ENCODE measurements at places on chromosomes 3 and 15.

- DNase-seq, result no peak
Measured at GRCh38 chr3:155745795-155746550, 1.1 kb upstream of the PLCH1 start.

GRCh38 chr3:23809294-23809693 lies 3.5 kb downstream of the UBE2E1 start:
- DNase-seq, result no peak

GRCh38 chr15:95097361-95097760 lies 866.0 kb downstream of the MCTP2 start:
- no peak for DNase-seq

GRCh38 chr3:13512451-13512850 lies 32.3 kb downstream of the HDAC11 start:
- DNase-seq, result no peak

- no peak for DNase-seq
Measured at GRCh38 chr3:154378311-154378710, 51.7 kb downstream of the GPR149 start.

- no peak for DNase-seq
Measured at GRCh38 chr3:31713816-31714215, 181.1 kb downstream of the STT3B start.

DNA sequence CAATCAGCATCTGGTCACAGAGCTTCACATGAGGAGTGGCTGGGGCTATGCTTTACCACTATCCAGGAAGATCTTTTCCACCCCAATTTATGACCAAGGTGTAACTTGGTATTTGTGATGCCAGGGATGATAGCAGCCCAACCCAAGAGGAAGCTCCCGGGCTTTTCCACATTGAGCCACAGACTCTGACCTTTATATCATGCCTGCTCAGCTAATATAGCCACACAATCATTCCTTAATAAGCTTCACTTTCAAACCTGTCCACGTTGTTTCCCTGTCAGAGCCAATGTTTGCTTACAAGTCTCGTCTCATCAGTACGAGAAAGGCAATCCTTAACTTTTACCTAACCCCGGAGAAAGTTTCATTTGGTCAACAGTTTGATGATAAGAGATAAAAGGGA lies 330.9 kb downstream of the SHQ1 start:
- no peak for DNase-seq

GRCh38 chr15:91857224-91857585 lies 3.7 kb downstream of the SLCO3A1 start:
- no peak for DNase-seq

DNA sequence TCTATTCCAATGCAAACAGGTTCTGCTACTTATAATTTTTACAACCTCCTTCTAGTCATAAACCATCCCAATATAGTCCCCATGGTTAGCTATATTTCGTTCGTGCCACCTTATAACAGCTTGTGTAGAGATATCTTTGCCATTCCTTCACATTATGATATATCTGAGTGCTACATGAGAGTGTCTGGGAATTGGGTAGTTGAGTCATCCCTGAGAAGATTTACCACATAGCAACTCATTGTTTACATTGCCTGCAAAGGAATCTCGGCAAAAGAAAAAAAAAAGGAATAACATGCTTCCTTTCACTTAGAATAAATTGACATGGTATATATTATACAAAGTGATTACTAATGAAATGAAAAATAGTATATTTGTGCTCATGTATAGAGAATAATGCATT lies 86.0 kb upstream of the VGLL3 start:
- no peak for DNase-seq

DNA sequence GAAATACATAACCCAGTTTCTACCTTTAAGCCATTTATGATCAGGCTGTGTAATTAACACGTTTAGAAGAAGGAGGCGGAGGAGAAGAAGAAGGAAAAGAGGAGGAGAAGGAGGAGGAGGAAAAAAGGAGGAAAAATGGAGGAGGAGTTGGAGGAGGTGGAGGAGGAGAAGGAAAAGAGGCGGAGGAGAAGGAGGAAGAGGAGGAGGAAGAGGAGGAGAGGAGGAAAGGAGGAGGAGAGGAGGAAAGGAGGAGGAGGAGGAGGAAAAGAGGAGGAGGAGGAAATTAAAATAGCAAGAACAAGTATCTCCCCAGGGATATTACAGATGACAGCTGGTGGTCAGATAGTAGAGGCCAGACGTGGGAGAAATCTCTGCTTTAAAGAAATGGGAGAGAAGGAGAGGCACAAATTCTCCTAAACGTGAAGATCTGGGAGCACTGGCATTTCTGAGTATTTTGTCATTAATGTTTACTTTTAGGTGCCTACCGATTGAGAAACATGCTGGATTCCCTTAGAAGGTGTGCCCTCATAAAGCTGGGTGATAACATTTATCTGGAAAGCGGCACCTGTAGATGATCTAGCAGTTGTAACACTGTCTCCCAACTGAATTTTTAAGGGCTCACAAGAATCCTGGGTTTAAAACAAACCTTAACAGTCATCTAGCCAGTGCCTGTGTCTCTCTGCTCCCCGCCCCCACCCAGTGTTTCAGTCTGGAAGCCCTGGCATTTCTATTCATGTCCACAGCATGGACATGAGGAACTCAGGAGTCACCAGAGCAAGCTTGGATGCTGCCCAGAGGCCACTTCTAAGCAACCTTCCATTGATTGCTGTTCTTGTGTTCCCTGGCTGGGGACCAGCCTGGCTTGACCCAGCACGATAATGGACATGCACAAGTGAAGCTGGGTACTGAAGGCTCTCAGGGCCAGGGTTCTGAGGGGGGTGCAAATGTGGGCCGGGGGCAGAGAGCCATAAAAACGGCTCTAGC lies 75.2 kb downstream of the CHRNA7 start:
- no peak for DNase-seq

DNA sequence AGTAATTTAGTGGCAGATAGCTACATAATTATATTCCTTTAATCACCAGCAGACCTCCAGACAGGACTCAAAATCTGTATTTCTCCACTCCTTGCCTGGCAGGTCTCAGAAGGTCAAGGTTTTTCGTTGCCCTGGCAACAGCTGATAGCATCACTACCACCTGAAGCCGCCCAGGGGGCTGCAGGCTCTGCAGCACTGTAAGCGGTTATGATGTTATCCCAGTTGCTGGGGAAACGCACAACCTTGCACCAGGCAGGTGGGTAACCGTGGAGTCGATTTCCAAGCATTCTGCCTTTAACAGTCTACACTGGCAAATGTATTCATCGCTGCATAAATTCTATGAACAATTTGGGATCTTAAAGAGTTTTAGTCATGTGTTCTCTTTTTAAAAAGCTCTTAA lies 756.3 kb downstream of the NTRK3 start:
- no peak for DNase-seq

DNA sequence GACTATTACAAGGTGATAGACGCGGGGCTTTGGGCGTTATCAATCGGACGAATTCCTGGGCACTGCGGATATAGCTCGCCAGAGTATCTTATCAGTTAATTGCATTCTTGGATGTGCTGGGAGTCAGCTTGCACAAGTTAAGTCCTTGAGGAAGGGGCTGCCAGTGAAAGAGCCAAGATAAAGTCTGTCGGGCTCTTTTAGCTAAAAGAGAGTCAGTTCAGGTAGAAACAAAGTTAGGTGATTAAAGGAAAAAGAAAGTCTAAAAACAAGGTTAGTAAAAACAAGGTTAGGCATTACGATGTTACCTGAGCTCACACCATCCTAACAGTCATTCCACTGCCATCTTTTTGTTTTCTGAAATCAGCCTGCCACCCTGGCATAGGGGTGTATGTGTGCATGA lies 6.1 kb upstream of the MCF2L2 start:
- DNase-seq, result no peak

GRCh38 chr3:29696311-29696710 lies 415.4 kb downstream of the RBMS3 start:
- no peak for DNase-seq

- no peak for DNase-seq
Measured at GRCh38 chr15:90895571-90896117, 7.5 kb upstream of the MAN2A2 start.

DNA sequence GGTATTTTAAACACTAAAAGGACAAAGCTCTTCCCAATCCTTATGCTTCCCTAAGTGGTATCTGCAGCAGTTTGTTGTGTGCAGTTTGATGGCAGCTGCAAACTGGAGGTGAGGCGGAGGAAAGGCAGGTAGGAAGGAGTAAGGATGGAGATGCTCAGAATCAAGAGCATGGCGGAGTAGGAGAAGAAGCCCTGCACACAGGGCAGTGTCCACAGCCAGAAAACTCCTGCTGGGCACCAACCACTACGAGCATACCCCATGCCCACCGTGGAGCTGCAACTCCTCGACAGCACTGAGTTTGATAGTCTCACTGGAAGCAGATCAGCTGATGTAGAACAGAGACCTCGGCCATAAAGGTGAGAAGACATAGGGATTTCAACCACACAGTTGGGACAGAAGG lies 30.3 kb upstream of the ESYT3 start:
- DNase-seq, result no peak

- no peak for DNase-seq
Measured at GRCh38 chr3:159482994-159483367, 505.7 kb upstream of the IL12A start.

GRCh38 chr3:420584-420983 lies 224.0 kb downstream of the CHL1 start:
- no peak for DNase-seq

DNA sequence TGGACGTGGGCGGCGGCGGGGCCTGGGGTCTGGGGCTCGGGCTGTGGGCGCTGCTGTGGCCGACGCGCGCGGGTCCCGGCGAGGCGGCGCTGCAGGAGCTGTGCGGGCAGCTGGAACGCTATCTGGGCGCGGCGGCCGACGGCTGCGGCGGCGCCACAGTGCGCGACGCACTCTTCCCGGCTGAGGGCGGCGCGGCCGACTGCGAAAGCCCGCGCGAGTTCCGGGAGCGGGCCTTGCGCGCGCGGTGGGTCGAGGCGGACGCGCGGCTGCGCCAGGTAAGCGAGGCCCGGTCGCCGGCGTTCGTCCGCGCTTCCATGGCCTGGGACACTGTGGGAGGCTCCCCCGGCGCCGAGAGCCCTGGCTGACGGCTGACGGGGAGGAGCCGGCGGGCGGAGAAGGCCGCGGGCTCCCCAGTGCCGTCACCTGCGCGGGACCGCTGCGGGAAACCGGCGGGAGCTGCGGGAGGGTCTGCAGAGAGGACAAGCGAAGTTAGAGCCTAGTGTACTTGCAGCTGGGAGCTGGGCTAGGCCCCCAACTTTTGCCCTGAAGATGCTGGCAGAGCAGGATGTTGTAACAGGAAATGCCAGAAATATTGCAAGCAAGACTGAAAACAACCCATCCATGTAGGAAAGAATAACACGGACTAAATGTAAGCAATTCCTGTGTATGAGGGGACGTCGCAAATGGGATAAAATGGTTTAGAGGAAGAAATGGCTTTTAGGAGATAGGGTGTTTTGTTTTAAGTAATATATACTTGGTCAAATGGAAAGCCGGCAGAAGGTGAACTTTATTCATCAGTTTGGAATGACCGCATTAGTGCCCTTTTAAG lies 847 bp downstream of the WHAMM start:
- DNase-seq, result peak; percentile 25

- DNase-seq, result no peak
Measured at GRCh38 chr15:97156739-97157265, 803.7 kb upstream of the ARRDC4 start.

GRCh38 chr3:16836505-16837237 lies 48.1 kb upstream of the PLCL2 start:
- no peak for DNase-seq

GRCh38 chr15:96014939-96015338 lies 315.6 kb upstream of the NR2F2 start:
- no peak for DNase-seq

DNA sequence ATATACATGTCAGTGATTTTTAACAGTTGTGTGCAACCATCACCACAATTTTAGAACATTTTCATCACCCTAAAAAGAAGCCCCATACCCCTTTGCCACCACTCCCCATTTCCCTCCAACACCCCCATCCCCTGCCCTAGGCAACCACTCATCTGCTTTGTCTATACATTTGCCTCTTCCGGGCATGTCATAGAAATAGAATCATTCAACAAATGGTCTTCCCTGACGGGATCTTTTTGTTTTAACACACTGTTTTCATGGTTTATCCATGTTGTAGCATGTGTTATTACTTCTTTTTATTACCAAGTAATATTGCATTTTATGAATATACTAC lies 4.0 kb downstream of the VILL start:
- no peak for DNase-seq

DNA sequence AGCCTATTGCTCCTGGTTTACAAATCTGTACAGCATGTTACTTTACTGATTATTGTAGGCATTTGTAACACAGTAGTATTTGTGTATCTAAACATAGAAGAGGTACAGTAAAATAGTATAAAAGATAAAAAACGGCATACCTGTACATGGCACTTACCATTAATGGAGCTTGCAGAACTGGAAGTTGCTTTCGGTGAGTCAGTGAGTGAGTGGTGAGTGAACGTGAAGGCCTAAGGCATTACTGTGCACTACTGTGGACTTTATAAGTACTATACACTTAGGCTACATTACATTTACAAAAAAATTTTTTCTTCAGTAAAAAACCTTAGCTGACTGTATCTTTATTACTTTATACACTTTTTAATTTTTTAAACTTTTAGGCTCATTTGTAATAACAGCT lies 90.9 kb downstream of the RAP2B start:
- DNase-seq, result no peak

GRCh38 chr3:119293871-119294695 lies at the start of gene ARHGAP31:
ARHGAP31 (plus strand) TSS chr3:119294383; CDS start chr3:119294905, 522 bp downstream.
- DNase-seq, result peak; percentile 86

DNA sequence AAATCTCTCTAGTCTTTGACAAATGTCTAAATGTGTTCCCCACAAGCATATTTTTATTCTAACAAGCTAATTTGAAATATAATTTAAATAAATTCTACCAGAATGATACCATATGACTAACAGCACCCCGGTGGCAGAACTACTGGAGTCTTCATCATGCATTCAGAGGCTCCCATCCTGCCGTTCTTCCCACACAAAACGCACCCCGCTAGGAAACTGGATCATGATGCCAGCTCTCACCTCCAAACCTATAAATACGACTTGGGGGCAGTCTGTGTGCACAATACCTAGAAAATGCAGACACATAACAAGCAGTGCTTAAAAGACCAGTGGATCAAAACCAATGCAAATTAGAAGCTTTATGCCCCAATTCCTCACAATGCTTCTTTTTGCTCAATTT lies 8.5 kb downstream of the HOMER2 start:
- DNase-seq, result no peak

- no peak for DNase-seq
Measured at GRCh38 chr3:9887480-9887879, 2.9 kb upstream of the JAGN1 start.

- no peak for DNase-seq
Measured at GRCh38 chr15:48177383-48177765, 721 bp downstream of the MYEF2 start.

- no peak for DNase-seq
Measured at GRCh38 chr3:124850212-124850611, 37.0 kb downstream of the ITGB5 start.

GRCh38 chr15:37098468-37099318 lies 1.7 kb downstream of the MEIS2 start:
- no peak for DNase-seq

GRCh38 chr3:72082186-72082715 lies 297.3 kb upstream of the PROK2 start:
- DNase-seq, result no peak

DNA sequence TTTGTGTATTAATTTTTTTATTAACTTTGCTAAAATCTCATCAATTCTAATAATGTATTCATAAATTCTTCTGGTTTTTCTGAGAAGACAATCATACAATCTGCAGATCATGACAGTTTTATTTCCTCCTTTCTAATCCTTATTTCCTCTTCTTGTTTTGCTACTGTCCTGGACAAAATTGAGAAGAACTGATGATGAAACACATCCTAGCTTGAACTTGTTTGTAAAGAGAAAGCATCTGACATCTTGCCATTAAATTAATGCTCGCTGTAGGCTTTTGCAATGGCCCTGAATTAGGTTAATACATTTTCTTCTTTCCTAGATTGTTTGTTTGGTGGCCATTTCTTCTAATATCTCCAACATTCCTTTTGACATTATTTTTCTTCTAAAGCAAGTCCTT lies 110.9 kb upstream of the TPM1 start:
- no peak for DNase-seq

Measured in stimulated activated naive CD4-positive, alpha-beta T cell treated with Interleukin-2 at 50 U/mL for 16 hours (primary cell).